GM04504 (cell line): ENCODE measurements at places on chromosomes 6 and 20.

GRCh38 chr6:73985891-73986290 lies 289.9 kb downstream of the CD109 start:
- DNase-seq = peak; percentile 96

DNA sequence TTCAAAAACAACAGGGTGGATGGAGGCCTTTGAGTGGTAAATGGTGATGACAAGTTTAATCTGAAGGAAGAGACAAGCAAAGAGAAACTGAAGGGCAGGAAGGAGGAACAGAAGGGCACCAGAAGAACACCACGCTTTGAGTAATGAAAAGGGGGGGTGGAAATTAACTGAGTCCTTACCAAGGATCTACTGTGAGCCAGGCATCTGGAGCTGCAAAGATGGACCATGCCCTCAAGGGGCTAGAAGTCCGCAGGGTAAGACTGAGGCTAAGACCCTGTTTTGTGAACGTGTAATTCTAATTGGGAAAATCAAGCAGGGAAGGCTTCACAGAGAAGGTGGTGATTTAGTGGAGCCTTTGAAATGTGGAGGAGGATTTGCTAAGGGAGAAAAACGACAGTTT lies 1.6 kb downstream of the NDRG3 start:
- DNase-seq = no peak

DNA sequence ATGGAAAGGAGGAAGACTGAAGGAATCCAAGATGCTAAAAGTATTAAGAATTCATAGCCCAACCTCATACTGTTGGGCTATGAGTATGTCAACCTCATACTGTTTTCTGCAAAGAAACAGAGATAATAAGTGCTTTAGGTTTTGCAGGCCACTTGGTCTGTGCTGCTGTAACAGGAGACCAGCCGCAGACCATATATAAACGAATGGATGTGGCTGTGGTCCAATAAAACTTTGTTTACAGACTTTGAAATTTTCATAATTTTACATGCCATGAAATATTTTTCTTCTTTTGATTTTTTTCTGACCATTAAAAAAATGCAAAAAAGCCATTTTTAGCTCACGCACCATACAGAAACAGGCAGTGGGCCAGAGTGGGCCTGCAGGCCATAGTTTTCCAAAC lies 13.7 kb upstream of the THBD start:
- no peak for DNase-seq

DNA sequence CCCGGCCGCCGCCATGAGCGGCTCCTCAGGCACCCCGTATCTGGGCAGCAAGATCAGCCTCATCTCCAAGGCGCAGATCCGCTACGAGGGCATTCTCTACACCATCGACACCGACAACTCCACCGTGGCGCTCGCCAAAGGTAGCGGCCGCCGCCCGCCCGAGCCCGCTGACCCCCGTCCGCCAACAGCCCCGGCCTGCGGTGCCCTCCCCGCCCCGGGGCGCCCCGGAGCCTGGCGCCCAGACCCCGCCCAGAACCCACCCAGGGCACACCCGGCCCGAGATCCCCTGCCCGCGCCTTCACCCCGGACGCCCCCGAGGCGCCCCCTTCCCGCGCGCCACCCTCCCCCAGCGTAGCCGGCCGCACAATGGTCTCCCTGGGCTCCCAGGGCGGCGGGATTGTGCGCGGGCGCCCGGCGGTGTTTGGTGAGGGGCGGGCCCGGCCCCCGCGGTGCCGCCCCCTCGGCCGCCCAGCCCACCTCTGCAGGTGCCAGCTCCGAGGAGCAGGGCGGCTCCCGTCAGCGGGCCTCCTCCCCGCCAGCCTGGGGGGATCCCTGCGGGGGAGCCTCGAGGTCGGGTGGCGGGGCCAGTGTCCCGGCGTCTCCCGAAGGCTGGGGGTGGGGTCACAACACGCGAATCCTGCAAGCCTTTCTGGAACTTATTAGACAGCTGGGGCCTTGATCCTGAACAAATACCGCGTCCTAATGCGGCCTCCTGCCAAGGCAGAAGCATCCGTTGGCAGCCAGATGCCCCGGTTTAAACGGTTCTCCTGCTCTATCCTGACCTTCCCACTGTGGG lies 577 bp downstream of the LSM14B start:
- no peak for DNase-seq

DNA sequence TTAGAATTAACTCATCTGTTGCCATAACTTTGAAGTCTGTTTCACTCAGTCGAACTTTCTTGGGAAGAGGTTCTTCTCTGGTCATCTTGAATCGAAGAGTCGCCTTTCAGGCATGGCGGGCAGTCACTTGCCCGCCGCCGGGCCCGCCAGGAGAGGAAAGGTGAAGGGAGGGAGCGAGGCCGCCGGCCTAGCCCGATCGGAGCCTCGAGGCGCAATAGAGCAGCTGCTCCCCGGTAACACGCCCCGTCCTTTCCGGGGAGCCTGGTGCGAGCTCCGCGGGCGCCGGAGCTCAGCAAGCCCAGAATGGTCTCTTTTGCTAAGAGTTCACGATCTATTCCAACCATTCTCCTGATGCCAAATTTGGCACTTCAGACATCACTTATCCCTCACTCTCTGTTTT lies 591.8 kb downstream of the TFAP2B start:
- DNase-seq = no peak
